ENCODE measurements at places on chromosomes 7 and 10.

DNA sequence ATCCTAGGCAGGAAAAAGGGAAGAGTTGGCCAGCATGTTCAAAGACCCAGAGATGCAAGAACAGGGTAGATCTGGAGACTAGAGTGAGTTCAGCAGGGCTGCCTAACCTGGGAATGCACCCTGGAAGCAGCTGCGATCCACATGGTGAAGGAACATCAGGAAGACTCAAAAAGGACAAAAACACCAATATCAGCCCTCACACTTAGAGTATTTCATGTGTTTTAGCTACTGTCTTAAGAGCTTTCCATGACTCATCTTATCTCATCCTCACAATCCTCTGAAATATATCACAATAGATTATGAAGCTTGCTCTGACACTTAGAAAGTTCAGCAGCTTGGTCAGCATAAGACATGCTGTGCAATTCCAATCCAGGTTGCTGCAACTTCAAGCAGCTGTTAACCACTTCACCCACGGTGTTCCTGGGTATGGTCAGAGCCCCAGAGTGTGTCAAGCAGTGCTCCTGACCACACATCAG is 380.9 kb downstream of the PARD3 start:
- DNase-seq, result no peak

DNA sequence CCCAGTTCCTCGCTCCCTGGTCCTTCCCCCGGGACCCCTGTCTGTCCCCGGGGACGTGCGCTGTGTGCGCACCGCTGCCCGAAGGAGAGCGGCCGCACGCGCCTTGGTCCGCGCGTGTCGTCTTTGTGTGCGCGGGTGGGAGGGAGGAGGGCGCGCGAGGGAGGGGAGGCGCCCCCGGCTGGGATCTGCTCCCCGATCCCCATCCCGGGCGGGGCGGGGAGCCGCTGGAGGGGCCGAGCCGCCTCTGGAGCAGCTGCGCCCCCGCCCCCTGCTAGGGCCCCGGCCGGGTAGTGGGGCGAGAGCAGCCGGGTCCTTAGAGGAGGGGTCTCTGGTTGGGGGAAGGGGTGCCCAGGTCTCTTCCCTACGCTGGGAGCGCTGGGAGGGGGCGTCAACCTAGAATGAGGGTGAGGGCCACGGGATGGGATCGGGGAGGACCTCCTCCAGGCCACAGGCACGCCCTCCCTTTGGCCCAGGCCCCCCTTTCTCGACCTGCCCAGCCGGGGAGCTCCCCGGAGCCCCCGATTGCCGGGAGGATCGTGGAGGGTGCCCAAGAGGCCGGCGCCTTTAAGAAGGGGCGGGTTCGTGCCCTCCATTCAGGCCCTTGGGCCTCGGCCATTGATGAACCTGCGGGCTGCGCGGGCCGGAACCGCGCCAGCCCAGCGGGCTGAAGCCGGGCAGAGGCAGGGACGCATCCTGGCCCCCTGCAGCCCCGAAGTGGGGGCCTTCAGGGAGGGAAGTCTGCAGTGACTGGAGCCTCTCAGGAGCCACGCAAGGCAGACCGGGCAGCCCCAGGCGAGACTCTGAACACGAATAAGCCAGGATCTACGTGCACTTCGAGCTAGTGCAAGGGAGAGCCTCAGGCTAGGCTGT is 678 bp downstream of the SH2B2 start:
- peak; percentile 53 for DNase-seq

DNA sequence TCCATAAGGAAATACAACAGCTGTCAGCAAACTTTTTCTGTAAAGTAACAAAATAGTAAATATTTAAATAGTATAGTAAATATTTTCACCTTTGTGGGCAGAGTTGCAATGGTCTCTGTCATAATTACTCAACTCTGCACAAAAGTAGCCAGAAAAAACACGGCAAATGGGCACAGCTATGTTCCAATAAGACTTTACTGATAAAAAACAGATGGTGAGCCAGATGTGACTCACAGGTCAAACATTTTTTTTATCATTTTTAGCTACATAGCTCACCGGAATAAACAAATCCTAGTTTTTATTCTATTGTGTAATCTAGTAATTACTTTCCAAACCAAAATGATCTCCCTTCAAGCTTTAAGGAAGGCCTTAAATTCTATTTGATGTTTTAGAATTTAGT is 55.3 kb downstream of the NCAPG2 start:
- no peak for DNase-seq

DNA sequence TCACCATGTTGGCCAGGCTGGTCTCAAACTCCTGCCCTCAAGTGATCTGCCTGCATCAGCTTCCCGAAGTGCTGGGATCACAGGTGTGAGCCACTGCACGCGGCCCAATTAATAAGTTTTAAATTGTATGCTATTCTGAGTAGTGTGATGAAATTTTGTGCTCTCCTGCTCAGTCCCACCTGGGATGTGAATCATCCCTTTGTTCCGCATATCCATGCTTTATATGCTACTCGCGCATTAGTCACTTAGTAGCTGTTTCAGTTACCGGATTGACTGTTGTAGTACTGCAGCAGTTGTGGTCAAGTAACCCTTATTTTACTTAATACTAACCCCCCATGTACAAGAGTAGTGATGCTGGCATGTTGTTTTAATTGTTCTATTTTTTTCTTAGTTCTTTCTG is 47.3 kb upstream of the OIT3 start:
- no peak for DNase-seq

- DNase-seq, result no peak
Measured at GRCh38 chr10:113345826-113346624, 206.8 kb upstream of the HABP2 start.

GRCh38 chr10:127470911-127471310 is 78.2 kb upstream of the NPS start:
- DNase-seq, result no peak
